ENCODE measurements at places on chromosomes 4 and X.
A peak's percentile ranks its signal among the peaks of the same experiment; 100 is the strongest.

- H3K4me3 ChIP-seq, result peak overlapping the region; percentile 90
- H3K36me3 ChIP-seq, result peaks cover 5% of the 10 kb centered on the region
- peaks cover 36% of the 10 kb centered on the region for H3K4me1 ChIP-seq
- DNase-seq, result peak; percentile 73
Measured at GRCh38 chr4:55947912-55948725, 626 bp upstream of the CEP135 start.

DNA sequence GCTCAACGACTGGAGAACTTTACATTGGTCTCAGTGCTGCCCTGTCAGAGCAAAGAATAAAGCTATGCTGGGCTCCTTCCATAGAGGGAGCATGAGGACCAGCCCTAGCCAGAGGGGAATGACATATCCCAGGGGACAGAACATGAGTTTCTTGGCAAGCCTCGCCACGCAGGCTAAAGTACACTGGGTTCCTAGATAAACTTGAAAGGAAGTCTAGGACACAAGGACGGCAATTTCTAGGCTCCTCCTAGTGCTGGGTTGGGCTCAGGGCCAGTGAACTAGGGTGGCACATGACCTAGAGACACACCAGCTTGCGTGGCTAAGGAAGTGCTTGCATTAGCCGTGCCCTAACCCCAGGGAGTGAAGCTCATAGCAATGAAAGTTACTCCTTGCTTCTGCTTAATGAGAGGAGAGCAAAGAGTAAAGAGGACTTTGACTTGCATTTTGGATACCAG, 141.0 kb downstream of the MAB21L2 start:
- no peaks in the 10 kb centered on the region for H3K27me3 ChIP-seq
- peaks cover 54% of the 10 kb centered on the region for H3K36me3 ChIP-seq
- DNase-seq, result no peak
- H3K4me1 ChIP-seq, result no peaks in the 10 kb centered on the region
- H3K27ac ChIP-seq, result no peak overlapping the region

DNA sequence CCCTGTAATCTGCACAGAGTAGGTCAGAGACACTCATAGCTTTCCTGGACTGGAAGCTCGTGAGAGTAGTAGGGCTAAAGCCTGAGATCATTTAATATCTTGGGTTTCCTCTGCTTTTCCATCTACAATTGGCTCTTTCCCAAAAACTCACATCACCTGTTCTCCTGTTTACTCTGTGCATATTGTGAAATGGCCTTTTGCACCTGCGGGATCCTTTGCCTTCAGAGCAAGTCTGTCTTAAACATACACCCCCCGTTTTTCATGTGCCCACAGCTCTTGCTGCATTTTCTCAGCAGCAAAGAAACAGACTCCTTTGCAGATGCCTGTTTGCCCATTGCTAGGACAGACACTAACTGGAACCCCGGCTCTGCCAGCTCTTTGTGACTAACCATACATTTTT, 608.3 kb upstream of the PCDH10 start:
- H3K27ac ChIP-seq, result no peak overlapping the region
- no peaks in the 10 kb centered on the region for H3K36me3 ChIP-seq
- no peak for DNase-seq
- no peak overlapping the region for H3K4me3 ChIP-seq

DNA sequence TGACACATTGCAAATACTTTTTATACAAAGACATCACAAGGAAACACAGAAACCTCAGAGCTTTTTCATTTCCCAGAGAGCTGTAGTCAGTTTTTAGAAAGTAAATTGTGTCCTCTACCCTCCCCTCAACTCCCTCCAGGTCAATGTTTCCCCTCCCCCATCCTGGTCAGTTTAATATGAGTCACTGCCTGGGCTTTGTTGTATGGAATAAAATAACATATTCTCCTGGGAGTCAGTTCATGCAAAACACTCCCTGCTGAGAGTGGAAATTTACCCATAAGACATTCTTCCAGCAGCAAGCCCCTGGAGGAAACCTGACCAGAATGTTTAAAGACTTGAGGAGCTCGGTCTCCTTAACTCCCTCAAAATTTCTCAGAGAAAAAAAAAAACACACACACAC, 270.1 kb upstream of the LDB2 start:
- no peaks in the 10 kb centered on the region for H3K4me1 ChIP-seq
- DNase-seq, result no peak
- peaks cover 22% of the 10 kb centered on the region for H3K27me3 ChIP-seq

DNA sequence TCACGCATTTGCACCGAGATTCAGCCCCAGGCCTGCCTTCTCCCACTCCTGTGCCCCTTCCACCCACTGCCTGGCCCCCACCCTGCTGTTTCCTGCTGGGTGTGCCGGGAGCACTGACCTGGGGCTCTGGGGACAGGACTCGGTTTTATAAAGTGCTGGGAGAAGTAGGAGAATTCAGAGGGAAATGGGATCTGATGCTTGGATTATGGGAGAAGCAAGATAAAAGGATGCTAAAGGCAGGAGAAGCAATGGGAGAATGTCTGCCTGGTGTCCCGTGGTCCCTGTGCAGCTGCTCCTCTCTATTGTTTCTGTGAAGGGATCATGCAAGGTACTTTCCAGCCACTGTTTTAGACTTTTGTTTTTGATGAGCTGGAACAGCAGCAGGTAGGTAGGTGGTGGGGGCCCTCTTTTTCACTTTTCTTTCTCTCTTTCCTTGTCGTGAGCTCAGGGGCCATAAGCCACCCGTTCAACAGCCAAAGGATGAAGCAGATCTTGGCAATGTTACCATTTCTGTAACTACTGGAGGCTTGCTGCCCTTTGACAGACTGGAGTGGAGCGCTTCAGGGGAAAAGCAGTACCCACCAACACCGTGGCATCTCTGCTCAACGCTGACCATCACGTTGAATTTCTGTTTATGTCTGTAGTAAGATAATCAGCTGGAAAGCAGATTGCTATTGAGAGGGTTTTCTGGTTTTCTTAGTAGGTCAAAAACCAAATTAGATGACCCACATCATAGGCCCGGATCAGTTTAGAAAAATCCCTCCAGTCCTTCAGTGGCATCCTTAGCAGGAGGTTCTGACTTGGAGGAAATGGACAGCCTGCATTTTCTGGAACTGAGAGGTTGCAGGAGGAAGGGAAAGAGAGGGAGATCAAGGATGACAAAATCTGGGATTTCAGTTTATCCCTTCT, 63.8 kb upstream of the ENPP6 start:
- H3K27ac ChIP-seq, result peak overlapping the region; percentile 54
- H3K36me3 ChIP-seq, result peaks cover 4% of the 10 kb centered on the region
- H3K4me1 ChIP-seq, result peaks cover 30% of the 10 kb centered on the region
- H3K4me3 ChIP-seq, result no peak overlapping the region
- DNase-seq, result no peak

Data from naive thymus-derived CD8-positive, alpha-beta T cell (primary cell).